ENCODE measurements at places on chromosomes 6 and 20.

DNA sequence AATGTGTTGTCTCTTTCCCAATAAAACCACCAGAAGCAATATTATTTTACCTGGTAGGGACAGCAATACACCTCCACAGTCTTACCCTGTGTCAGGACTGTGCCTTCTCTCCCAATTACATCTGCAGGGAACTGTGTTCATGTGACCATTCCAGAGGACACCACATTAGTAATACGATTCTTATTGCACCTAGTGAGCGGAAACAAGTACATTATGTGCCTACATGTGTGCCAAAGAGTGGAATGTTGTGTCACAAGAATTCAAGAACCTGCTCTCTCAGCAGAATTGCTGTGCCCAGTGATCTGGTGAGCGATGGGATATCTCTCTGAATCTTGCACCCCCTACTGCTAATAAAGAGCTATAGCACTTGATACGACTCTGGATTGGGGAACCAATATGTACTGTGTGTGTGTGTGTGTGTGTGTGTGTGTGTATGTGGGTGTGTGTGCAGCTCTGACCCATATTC lies 57.4 kb upstream of the FOXC1 start:
- no peak for DNase-seq

- no peak for DNase-seq
Measured at GRCh38 chr6:137894779-137895385, 27.8 kb downstream of the TNFAIP3 start.

DNA sequence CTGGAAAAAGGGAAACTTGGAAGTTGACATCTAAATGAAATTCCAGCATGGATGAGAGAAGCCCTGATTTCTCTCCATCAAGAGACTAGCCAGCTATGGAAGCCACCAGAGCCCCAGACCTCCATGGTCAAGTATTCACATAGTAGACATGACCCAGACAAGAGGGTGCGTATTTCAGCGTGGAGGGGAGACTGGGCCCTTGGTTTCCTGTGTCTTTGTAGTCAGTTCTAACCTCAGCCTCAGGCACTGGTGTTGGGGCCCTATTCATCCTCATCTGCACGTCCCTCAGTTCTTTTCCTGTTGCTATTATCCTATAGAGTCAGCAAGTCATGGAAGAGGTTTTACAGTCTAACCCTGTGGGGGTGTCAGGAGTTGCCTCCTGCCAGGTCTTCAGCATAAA lies 12.5 kb downstream of the GNL1 start:
- no peak for DNase-seq

GRCh38 chr20:50388733-50389437 lies 121.3 kb upstream of the PTPN1 start:
- DNase-seq, result no peak

- DNase-seq, result no peak
Measured at GRCh38 chr6:142746524-142746923, 198.5 kb downstream of the HIVEP2 start.

DNA sequence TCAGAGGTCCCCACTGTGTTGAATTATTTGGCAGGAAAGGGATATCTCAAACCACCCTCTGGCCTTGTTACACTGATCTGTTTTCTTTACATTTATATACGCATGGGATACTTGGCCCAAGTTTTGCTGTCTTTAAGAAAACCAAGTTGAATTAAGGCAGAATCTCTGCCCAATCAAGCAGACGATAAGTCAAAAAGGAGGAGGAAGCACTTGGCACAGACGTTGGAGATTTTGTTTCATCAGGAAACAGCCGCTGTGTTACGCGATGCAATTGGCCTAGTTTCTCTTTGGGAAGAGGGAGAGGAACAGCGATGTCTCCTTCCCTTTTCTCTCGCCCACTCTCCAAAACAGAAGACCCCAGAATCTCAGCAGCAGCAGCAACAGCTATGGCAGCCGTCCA lies 20.2 kb upstream of the NAA20 start:
- no peak for DNase-seq

GRCh38 chr6:56552187-56553130 lies 90.2 kb downstream of the DST start:
- no peak for DNase-seq

GRCh38 chr6:164013480-164014208 lies 599.1 kb downstream of the QKI start:
- DNase-seq, result no peak

DNA sequence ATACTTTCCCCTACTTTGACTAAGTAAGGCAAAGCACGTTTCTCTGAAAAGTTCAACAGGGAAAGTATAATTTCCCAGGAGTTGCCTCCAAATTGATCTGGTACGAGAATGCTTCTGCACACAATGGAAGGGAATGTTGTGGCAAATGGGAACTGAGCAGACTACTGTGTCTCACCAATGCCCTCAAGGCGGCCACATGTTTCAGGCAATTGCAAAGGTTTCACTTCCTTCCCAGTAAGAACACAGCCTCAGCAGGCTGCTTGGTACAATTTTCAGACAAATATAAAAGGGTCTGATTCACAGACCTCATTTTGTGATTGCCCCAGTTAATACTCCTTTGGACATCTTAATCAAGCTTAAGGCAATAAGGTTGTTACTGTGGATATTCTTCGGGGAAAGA lies 71.2 kb downstream of the KIAA0319 start:
- no peak for DNase-seq

DNA sequence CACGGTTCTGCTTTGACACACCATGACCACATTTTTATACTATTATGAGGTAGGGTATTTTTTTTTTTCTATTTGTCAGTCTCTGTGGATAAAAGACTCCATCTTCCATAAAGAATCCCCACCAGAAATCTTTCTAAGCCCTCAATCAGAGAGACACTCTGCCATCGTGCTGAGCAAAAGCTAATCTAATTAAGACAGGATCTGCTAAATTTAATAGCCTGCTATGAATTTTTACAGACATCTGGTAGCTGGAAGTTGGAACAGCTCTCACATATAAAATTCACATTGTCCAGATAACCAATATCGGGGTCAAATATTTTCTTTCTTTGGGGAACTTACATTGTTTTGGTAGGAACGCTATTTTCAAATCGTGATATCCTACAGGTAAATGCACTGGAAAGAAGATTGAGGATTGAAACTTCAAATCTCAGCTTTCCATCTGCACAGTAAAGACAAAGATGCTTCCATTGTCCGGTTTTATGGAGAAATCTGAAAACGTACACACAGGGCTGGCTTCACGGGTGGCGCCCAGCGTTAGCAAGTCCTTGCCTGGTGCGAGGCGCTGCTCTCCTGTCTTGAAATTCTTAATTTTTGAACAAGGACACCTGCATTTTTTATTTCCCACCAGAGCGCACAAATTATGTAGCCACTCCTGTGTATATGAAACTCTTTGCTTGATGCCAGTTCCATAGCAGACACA lies 573.8 kb upstream of the NOX3 start:
- DNase-seq, result no peak

GRCh38 chr6:100886076-100886475 lies 4.9 kb upstream of the ASCC3 start:
- DNase-seq, result no peak

DNA sequence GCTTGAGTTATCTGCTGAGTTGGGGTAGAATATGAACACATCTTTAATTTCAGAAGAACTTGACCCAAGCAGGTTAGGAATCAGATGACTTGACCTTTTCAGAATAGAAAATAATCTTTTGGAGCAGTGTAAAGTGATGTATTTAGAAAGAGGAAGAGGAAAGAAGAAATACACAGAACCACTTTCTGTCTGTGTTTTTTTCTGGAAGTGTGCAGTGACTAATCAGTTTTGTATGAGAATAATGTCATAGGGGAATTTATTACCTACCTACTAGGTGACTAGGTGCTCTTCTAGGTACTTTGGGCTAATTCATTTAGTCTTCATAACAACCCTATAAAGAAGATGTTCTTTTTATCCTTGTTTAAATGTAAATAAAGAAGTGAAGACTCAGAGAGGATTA lies 3.0 kb downstream of the PPP1R14C start:
- no peak for DNase-seq

GRCh38 chr6:105886814-105887544 lies 199.2 kb upstream of the PRDM1 start:
- no peak for DNase-seq

- DNase-seq, result no peak
Measured at GRCh38 chr20:54025251-54025771, 45.1 kb downstream of the BCAS1 start.

- DNase-seq, result no peak
Measured at GRCh38 chr6:150310539-150310938, 58.3 kb upstream of the IYD start.

DNA sequence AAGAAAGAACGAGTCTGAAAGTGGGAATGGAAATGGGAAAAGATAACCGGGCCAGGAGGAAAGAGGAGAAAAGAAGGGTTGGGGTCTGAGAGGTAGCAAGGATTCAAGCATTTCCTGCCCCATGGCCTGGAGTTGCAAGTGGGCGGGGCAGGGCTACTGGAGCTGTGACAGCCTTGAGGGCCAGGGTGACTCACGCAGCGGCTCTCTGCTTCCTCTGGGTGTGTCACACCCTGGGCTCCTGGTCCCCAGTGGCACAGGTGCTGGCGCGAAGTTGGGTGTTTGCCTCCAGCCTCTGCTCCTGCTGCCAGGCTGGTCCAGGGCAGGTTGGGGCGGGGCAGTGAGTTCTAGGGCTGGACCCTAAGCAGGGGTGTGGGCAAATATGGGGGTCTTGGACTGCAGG lies 3.3 kb upstream of the ULBP3 start:
- no peak for DNase-seq

GRCh38 chr6:153149891-153150290 lies 18.8 kb upstream of the RGS17 start:
- DNase-seq, result no peak

- no peak for DNase-seq
Measured at GRCh38 chr6:125942672-125943527, 13.7 kb upstream of the HINT3 start.

- no peak for DNase-seq
Measured at GRCh38 chr20:39136798-39137197, 174.7 kb downstream of the DHX35 start.

DNA sequence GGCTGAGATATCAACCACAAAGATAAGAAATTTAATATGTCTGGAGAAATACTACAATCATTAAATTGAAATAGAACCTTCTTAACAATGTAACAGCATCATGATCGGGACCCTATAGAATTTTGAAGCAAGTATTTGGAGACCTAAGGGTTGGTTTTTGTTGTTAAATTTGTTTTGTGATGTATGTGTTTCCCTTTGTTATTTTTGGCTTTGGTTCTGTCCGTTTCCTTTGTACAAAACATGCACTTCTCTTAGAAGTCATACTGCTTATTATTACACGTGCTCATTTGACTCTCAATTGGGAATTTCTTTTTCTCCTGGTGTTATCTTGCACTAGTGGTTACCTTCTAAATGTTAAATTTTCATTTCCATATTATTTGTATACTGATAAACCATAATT lies 4.0 kb upstream of the PLN start:
- no peak for DNase-seq

DNA sequence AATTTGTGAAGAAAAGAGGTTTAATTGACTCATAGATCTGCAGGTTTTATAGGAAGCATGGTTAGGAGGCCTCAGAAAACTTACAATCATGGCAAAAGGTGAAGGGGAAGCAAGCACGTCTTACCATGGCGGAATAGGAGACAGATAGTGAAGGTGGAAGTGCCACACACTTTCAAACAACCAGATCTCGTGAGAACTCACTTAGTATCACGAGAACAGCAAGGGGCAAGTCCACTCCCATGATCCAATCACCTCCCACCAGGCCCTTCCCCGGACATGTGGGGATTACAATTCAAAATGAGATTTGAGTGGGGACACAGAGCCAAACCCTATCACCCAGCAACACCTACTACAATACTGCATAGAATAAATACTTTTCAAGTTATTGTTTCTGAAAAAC lies 7.3 kb upstream of the HEBP2 start:
- DNase-seq, result no peak

GRCh38 chr6:38212579-38212978 lies 393.1 kb downstream of the ZFAND3 start:
- DNase-seq, result peak; percentile 91

GRCh38 chr20:63050406-63050805 lies 43.6 kb upstream of the BHLHE23 start:
- DNase-seq, result no peak

DNA sequence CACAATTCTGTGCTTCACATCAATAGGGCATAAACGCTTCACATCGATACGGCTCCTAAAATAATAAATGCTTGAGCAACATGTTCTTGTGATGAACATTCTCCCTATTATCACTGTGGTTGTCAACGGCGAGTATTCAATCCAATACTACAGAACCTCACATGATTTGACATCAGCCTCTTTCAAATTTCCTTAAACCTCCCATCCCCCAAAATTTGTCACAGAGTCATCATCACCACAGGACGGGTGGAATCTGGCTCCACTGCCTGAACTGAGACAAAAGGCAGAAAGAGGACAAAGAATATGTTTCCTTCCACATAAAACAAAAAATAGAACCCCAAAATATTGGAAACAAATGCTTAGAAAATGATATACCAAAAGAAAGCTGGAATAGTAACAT lies 7.3 kb downstream of the THEMIS start:
- DNase-seq, result no peak

DNA sequence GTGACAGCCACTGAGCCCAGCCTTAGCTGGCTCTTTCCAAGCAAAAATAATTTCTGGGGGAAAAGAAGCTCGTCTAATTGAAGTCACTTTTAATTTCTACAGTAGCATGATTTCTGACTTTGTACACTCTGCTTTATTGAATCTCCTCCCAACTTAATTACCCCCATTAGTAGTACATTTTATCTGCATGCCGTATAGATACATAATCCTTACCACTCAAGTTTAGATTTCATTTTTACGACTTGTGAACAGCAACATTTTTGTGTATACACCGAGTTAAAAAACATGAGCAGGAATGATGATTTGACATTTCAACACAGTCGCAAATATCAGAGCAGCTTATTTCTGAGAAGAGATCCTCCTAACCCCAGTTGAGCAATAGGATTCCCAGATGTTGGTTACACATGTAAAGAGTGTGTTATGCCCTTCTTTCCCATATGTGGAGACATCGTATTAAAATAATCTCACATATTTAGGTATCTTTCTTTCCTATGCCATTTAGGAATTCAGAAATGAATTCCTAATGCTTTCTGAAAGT lies 127.3 kb upstream of the MTHFD1L start:
- no peak for DNase-seq

- peak; percentile 37 for DNase-seq
Measured at GRCh38 chr20:39048000-39048696, 86.0 kb downstream of the DHX35 start.

- DNase-seq, result no peak
Measured at GRCh38 chr20:3923818-3924217, 34.6 kb downstream of the PANK2 start.

- DNase-seq, result no peak
Measured at GRCh38 chr6:82988930-82989351, 76.7 kb downstream of the UBE3D start.

DNA sequence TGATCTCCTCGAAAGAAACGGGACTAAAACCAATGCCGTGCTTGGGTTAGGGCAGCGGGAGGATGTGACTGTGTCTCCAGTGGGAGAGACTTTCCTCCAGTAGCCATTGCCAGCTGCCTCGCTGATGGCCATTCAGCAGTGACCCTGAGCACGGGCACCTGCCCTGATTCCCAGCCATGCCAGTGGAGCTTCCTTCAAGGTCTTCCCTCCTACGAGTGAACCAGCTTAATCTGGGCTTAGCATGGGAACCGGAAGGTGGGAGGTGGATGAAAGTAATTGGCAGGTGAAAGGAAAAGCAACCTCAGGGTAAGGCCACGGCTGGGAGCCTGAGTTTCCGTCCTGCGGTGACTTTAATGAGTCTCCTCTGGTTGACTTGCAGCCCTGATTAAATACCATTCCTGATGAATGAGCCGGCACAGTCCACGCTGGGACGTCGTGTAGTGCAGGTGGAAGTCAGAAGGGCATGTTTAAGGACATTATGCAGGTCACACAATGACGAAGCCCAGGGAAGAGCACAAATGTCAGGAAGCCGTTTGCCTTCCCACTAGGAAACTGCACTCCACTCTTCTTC lies 813.5 kb downstream of the QKI start:
- DNase-seq, result no peak

All from NCI-H2081 (cell line).